ENCODE measurements at places on chromosomes 11 and 22. TPM values are rescaled to one million over a fixed set of nuclear protein-coding genes. Genes with fewer than 3 reads are reported as not detected.
A peak's percentile ranks its signal among the peaks of the same experiment; 100 is the strongest.

DNA sequence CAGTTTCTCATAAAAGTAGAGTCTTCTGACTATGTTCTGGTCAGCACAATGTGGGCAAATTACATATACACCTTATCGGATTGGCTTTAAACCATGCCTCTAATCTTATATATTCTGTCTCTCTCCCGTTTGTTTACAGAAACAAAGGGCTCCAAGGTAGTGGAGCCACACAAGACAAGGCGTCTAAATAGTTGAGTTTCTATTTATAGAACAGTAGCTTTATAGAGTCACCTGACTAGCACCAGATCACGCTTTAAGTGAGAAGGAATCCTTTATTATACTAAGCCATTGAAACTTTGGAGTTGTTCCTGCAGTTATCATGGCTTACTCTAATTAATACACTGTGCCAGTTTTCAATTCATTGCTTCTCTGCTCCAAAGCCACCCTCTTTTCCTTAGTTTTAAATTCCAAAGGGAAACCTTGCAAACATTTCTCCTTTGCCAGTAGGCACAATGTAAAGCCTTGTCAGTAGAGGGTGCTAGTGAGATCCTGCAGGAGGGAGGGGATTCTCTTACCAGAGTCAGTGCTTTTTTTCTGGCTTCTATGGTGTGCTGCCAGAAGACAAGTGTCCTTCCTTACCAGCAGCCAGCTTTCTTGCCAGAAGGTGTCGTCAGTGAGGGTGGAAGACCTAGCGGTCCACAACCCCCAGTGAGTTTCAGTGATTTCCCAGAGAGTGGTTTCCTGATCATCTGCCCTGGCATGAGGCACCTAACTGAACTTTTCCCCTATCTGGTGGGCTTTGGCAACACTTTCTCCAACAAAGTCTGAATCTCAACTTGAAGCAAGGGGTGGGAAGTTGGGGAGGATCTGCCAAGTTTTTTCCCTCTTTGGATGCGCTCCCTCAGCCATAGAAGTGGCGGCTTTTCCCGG lies 71.7 kb downstream of the RAB38 start:
- peak; percentile 47 for DNase-seq

DNA sequence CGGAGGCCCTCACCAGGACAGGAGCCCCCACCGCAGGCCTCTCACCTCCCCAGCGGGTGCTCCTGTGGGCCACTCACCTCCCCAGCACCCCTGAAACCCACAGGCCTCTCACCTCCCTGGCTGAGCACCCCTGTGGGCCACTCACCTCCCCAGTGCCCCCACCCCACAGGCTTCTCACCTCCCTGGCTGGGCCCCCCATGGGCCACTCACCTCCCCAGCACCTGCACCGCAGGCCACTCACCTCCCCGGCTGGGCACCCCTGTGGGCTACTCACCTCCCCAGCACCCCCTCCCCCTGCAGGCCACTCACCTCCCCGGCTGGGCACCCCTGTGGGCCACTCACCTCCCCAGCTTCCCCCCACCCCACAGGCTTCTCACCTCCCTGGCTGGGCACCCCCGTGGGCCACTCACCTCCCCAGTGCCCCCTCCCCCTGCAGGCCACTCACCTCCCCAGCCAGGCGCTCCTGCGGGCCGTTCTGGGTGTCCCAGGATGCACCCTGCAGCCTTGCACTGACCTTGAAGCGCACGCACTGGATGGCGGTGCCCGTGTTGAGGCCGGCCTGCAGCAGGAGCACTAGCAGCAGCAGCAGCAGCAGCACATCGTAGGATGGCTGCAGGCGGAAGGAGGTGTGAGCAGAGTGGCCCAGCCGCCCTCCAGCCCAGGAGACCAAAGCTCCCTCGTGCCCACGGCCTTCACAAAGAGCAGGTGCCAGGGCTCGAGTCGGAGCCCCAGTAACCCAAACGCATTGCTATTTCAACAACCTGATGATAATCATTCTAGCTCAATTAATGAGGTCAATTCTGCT lies 5.7 kb upstream of the TTLL8 start:
- DNase-seq: no peak

DNA sequence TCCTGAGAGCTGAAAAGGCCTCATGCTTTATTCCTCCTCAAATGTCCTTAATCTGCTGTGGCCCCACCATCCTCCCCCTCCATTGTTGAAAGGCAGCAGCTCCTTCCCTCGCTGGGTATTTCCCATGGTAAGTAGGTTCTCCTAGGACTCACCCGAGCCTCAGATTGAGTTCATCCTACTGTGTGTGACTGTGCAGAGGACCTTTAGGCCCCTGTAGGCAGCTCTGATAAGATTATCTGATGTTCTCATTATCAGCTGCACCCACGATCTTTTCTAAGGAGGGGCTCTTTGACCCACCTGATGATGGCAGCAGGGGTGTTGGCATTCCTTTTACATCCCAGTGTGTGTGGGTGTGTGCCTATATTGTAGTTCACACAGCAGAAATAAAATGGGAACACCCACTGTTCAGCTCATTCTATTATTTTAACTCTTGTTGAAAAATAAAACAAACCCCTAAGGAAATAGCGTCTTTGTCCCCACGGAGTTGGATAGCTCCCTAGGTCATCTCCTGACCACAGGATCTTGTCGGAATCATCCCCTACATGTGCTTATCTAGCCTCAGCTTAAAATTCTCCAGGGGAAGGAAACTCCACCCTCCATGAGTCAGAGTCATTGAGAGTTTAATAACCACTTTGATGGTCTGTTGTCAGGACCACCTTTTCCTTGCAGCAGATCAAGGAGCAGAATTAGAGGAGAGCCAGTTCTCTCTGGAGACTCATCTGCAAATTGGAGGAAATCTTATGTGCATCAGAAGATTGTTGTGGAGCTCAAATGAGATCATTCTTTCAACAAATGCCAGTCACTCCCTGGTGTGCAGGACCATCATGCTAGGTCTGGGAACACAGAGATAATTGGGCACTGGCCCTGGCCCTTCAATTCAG lies 19.3 kb downstream of the ENDOD1 start:
- no peak for DNase-seq

DNA sequence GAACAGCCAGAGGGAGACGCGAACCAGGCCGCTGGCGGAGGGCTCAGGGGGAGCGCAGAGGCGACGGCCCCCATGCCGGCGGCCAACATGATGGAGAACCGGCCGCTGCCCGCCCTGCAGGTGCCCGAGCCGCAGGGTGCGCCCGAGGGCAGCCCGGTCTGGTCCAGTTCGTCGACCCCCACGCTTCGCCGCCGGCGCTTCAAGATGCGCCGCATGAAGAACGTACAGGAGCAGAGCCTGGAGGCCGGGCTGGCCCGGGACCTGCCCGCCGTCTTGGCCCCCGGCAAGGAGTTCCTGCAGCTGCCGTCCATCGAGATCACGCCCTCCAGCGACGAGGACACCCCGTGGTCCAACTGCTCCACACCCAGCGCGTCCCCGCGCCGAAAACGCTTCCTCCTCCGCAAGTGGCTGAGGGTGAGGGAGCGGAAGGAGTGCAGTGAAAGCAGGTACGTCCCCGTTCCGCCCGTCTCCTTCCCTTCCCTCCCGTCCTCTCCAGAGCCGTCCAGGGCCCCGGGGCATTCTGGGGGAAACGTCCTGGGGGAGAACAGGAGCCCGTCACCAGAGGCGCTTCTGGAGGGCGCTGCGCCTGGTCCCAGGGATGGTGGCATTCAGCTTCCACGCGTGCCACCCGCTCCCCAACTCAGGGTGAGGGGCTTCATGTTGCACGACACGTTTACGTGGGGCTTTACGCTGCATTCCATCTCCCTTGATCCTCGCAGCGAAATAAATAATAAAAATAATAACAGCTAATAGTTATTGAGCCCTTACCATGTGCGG lies 840 bp downstream of the GRAMD1B start:
- peak; percentile 1 for DNase-seq

SLC16A8 gene
- not detected for total RNA-seq

Measured in mammary epithelial cell (primary cell).